ENCODE measurements at places on chromosomes 4 and X. TPM values are rescaled to one million over a fixed set of nuclear protein-coding genes. Genes with fewer than 3 reads are reported as not detected.

DNA sequence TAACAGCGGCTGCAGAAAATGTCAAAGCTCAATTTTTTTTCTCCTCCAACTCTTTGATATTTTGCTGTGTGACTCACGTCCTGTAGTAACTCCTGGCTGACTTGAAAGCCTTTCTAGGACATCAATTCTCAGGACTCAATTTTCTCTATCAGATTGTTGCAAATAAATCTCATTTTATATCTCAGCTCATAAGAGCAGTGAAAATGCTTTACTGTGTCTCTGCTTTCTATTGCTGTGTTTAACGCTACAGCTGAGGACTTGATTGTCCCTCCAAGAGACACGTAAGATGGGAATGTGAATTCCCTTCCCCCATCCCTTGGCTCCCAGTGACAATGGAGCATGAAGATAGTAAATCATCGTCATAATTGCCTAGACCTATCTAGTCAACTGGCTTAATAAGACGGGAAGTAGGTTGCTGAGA is 20.5 kb upstream of the CBR4 start:
- DNase-seq = no peak

DNA sequence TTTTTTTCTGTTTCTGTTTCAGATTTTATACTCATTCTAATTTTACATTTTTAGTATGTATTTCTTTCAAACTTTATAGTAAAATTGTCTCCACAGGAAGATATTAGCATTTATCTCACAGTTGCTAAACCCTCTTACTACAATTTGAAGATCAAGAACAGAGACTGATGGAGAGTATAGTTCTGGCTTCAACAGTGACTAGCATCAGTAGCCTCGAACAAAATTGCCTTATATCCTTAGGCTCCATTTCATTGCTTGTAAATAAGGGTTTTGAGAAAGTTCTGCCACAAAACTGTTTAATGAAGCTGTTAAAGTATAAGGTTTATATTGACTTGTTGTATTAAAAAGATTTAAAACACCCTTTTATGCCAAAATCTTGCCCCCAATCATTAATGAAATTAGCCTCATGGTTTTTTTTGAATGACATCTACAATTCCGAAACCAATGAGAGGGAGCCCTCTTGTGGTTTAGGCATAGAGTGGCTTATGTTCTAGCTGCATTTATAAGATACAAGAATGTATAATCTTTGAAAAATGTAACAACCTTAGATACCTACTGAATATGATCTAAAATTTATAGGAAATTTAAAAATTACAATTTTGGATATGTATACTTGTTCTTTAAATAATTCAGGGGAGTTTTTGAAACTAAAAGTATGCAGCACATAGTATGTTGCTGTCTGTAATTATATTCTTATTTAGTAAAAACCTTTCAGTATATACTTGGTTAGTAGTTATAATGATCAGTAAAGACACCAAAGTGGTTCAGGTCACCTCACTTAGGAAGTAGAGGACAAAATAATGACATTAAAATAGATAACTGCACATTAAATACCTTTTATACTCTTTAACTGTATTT is 109.8 kb upstream of the HPGD start:
- DNase-seq = no peak

GRCh38 chr4:26525136-26525770 is 35.0 kb upstream of the CCKAR start:
- no peak for DNase-seq

GRCh38 chrX:83508006-83508405 is at the start of gene POU3F4:
Gene POU3F4 (plus strand): TSS chrX:83508290. CDS start chrX:83508325, 35 bp downstream.
- DNase-seq = peak; percentile 38

GRCh38 chrX:133151336-133151735 is 54.4 kb upstream of the USP26 start:
- no peak for DNase-seq

SASH3 gene
- 3.3 TPM for total RNA-seq

CXCL1 gene
- 0.40 TPM for total RNA-seq

DNA sequence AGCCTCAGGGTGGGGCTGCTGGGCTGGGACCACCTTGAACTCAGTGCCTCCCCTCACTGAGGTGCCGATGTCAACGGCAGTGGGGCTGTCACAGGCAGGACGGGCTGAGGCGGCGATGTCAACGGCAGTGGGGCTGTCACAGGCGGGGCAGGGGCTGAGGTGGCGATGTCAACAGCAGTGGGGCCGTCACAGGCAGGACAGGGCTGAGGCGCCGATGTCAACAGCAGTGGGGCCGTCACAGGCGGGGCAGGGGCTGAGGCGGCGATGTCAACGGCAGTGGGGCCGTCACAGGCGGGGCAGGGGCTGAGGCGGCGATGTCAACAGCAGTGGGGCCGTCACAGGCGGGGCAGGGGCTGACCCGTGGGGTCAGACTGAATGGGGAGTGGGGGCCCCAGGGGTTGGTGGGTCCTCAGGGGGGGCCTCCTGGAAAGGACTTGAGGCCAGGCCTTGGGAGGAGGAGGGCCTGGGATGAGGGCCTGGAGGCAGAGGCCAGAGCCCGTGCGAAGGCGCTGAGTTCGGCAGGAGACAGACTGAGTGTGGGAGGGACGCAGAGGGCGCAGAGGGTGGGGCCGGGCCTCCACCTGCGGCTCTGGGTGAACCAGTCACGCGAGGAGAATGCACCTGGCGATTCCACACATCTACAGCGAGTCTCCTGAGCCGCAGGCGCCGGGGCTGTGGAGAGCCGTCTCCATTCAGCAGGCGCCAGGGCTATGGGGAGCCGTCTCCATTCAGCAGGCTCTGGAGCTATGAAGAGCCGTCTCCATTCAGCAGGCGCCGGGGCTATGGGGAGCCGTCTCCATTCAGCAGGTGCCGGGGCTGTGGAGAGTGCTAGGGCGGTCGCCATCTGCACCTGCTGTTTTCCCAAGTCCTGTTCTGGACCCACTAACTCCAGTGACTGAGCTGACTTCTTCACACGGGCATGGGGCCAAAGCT is 22.9 kb downstream of the ATP5ME start:
- no peak for DNase-seq

EREG gene
- not detected for total RNA-seq

GRCh38 chr4:45578874-45579273 is 545.0 kb downstream of the GABRG1 start:
- no peak for DNase-seq

GRCh38 chrX:80765220-80765625 is 44.5 kb downstream of the BRWD3 start:
- DNase-seq = no peak

ARR3 gene
- total RNA-seq = not detected

- DNase-seq = no peak
These were observed 2.1 kb upstream of the NRK start for GRCh38 chrX:105820247-105820646.

PDE6B gene
- 1.4 TPM for total RNA-seq

GRCh38 chrX:135973025-135973547 is 702 bp downstream of the MMGT1 start:
- peak; percentile 9 for DNase-seq

DNA sequence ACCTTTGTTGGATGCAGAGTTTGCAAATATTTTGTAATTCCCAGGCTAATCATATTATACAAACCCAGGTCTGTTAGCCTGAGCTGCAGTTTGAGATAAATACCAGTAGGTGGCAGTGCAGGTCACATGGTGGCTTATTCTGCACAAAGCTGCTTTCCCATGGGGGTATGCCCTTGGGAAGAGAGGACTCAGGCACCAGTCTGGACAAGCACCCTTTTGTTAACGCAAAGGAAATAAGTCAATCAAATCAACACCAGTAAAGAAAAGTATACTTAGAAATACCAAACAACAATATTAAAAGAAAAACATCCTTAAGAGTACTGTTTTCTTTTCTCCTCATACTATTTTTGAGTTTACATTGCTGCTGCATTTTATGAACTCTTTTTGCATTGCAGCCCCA is 389.0 kb upstream of the ZFP42 start:
- no peak for DNase-seq

DNA sequence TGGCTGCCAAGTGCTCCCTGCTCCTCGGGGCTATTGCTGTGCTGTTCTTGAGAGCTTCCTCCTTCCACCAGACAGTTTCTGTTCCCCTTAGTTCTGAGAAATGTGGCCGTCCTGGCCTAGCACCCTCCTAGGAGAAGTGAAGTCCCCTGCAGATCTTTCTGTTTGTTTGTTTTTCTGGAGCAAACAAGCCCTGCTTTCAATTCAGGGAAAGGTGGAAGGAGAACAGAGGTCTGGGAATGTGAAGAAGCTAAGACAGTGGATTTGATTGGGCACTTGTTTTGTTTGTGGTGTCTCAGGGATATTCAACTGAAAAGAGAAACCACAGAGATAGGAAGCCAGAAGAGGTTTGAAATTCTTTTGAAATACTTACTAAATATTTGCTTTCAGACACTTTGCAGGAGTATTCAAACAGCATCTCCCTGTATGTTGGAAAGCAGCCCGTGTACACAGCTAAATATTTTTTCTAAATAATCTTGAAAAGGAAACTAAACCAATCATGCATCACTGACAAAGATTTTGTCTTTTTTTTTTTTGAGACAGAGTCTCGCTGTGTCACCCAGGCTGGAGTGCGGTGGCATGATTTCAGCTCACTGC is 36.5 kb upstream of the PPM1K start:
- DNase-seq = no peak

- DNase-seq = no peak
These were observed 56.4 kb downstream of the IRF2 start for GRCh38 chr4:184417802-184418511.

CFAP47 gene
- total RNA-seq = 1.00 TPM

DNA sequence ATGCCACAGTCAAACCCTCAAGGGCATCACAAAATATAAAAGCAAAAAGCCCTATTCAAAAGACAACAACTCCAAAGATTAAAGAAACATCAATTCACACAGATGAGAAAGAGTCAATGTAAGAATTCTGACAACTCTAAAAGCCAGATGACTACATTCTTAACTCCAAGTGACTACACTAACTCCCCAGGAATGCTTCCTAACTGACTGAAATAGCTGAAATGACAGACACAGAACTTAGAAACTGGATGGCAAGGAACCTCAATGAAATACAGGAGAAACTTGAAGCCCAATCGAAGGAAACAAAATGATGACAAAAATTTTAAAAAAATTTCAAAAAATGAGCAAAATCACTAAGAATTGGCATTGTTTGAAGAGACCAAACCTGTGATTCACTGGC is 1047.6 kb upstream of the PCDH10 start:
- DNase-seq = no peak

- no peak for DNase-seq
These were observed 671.8 kb downstream of the PCDH7 start for GRCh38 chr4:31391976-31392375.

DNA sequence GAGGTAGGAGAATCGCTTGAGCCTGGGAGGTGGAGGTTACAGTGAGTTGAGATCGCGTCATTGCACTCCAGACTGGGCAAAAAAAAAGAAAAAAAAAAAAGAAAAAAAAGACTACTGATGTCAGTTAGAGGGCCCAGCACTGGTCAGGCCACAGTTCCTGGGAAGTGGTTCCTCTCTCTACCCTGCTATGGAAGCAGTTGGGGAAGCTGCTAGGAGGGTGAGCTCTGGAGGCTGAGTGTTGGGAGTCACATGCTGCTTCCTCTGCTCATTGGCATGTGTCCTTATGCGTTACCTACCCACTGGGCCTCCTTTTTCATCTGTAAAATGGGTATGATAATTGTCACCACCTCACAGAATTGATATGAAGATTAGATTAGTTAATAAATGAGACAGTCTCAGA is 50.7 kb downstream of the SEPSECS start:
- no peak for DNase-seq

CSN1S1 gene
- not detected for total RNA-seq

DNA sequence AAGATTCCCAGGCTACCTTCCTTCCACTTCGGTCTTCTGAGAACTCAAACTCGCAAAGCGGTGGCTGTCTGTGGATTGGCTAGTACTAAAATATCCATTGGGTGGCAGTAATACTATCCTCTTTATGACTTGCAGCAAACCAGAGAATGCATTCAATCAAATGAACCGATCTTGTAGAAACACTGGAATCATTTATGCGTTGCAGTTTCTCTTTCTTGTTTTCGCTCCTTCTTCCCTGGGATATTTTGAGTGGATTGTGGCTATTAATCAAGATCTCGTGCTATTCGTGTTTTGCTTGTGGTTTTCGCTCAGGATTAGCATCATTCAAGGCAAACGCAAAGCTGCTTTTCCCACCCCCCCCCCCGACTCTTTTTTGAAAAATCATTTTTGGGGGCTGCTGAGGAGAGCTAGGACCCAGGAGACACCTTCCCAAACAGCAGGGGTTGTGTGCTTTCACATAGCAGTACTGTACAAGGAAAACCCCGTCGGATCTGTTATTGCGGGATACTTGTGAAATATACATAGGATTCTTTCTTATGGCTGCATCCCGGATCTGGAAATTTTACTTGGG is at the start of gene IL1RAPL1:
IL1RAPL1 (plus strand) TSS at position 466 of the 571 bp plus-strand sequence.
- DNase-seq = no peak

DNA sequence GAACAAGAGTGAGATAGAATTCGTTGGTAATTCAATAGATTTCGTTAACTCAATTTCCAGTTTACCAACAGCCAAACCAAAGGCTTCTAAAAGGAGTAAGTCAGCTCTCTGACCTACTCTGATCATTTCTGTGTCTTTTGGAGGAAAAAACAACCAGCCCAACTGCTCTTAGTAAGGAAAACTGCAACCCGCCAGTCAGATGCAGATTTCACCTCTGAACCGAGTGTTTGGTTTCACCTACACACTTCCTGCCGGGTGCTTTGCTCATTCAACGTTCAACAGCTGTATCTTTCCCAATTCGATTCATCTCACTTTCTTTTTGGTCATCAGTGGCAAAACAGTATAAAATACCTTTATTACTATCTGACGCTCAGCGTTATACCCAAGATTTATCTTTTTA is 24.5 kb downstream of the TMSB4X start:
- DNase-seq = no peak

RELL1 gene
- 31.4 TPM for total RNA-seq
